ENCODE measurements at places on chromosomes 1 and 21.

DNA sequence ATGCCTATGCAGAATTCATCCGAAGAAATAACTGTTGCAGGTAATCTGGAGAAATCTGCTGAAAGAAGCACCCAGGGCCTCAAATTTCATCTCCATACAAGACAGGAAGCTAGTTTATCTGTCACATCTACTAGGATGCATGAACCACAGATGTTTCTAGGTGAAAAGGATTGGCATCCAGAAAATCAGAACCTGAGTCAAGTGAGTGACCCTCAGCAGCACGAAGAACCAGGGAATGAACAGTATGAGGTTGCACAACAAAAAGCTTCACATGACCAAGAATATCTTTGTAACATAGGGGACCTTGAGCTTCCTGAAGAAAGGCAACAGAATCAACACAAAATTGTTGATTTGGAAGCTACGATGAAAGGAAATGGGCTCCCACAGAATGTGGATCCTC, 24.0 kb upstream of the PLEKHM2 start:
- DNase-seq = no peak

DNA sequence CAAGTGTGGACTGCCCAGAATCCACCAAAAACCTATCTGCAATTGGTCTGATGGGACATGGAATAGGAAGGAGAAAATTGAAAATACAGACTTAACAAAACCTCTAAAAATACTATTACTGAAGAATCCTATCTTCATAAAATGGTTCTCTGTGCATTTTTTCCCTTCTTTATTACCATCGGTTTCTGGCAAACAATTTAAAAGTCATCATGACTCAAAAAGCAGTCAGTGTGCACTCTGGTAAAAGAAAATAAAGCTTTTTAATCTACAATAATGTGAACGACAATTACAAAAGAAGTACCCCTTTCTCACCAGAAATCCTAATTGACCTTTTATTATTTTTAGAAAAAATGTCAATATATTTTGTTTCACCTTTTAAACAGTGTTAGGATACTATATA, 186.3 kb downstream of the TPR start:
- DNase-seq = no peak

DNA sequence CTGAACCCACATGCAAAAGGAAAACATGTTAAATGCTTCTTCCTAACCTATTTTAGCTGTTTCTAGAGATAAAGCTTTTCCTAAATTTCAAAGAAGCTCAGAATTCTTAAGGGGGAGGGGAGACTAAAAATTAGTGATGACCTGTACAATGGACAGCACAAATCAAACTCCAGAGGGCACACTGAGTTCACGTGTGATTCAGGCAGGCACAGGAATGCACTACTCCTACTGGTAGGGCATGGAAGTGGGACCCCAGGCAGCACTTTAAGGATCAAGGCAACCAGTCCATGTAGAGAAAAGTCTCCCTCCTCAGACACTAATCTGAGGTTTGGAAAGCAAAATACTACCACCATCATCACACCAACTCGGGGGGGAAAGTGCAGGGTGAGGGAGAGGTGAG, 31.3 kb upstream of the CLCA4 start:
- DNase-seq = no peak

GRCh38 chr1:90640325-90640724, 76.8 kb downstream of the BARHL2 start:
- no peak for DNase-seq

DNA sequence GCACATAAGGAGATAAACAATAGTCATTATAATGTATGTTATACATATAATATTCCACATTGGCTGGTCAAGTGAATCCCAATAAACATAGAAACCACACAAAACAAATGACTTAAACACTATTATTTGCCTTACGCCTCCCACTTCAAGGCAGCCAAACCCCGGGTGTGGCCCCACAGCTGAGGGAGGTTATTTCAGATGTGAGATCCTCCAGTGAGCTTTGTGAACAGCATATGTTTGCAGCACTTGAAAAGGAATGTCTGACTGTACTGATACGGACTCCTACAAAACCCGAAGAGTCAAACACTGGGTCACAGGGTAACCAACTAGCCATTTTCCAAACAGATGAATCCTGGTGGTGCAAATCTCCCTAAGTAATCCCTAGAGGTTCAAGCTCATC, 27.1 kb upstream of the DISP1 start:
- no peak for DNase-seq

GRCh38 chr21:45293726-45294401, 6.2 kb upstream of the POFUT2 start:
- DNase-seq = no peak

GRCh38 chr1:234851450-234852438, 241.8 kb upstream of the IRF2BP2 start:
- DNase-seq = no peak

DNA sequence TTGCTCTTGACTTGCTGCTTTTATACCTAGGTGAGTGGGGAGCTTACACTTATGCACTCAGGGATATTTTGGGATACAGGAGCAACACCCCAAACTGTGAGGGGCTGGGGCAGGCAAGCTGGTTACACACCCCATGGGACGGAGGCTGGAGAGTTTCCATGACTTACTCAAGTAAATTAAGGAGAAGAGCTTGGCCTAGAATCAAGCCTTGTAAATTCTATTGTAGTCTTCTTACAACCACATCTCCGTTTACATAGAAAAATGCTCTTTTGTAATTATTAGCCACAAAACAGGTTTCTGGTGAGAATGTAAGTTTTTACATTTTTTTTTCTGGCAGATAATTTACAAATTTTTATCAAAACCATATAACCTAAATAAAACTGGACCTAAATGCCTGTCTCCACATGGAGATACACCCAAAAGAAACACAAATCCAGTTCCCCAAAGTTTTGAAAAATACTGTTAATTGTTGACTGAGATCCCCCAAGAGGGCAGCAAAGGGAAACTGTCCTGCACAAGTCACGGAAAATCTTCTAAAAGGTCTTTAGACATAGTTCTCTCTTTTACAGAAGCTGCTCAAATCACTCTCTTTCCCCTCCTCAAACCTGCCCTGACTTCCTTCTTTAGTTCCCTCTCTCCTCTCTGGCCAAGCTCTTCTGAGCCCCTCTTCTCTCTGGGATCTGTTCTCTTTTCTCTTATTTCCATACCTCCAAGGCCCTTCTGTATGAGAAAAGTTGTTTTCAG, 134.0 kb downstream of the HIVEP3 start:
- no peak for DNase-seq

GRCh38 chr1:31441970-31442647, 29.1 kb downstream of the SERINC2 start:
- no peak for DNase-seq

- no peak for DNase-seq
Observed at GRCh38 chr1:34360574-34360973, 183.9 kb downstream of the C1orf94 start.

DNA sequence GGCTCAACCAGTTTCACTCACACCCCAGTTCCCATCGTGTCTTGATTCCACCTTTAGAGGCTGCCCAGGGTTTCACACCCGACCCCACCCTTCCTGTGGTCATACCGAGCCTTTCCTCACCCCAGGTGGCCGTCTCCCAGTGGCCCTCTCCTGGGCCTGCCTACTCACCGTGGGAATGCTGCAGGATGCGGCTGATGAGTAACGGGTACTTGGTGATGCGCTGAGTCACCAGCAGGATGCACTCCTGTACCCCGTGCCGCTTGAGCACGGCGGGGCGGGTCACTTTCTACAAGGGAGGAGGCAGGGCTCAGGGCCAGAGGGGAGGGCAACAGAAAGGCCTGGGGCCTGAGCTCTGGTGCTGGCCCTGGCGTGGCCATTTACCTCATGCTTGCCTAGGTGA, 16.4 kb downstream of the ARHGEF2 start:
- no peak for DNase-seq

GRCh38 chr1:69494221-69494620, 73.5 kb upstream of the LRRC7 start:
- DNase-seq = no peak

DNA sequence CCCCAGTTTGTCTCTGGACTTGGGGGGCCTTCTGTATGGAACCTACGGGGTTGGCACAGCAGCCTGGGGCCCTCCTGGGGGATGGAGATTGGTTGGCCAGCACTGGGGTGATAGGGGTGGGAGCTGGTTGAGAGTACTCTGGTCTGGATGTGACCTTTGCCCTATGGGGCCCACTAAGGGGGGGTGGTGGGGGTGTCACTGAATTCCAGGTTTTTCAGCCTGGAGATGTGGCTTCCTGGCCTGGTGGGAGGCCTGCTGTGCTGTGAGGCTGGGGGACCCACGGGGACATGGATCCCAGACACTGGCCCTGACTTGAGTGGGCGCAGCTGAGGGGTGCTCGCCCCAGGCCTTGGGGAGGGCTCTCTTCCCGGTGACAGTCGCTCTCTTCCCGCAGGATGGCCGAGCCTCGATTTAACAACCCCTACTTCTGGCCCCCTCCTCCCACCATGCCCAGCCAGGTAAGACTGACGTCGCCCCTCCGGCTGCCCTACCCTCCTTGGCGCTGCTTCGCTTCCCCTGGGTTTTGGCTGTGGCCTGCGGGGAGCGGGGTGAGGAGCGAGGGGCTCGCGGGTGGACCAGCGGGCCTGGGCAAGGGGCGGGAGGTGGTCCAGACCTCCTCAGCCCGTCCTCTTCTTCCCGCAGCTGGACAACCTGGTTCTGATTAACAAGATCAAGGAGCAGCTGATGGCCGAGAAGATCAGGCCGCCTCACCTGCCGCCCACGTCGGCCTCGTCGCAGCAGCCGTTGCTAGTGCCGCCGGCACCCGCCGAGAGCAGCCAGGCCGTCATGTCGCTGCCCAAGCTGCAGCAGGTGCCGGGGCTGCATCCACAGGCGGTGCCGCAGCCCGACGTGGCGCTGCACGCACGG, 19.6 kb downstream of the ZNF362 start:
- DNase-seq = no peak

GRCh38 chr21:42343101-42343500, 7.7 kb downstream of the TFF2 start:
- no peak for DNase-seq

GRCh38 chr1:164601399-164602100, 42.6 kb downstream of the PBX1 start:
- DNase-seq = no peak

GRCh38 chr1:61981870-61982660, 212.6 kb upstream of the L1TD1 start:
- DNase-seq = no peak

DNA sequence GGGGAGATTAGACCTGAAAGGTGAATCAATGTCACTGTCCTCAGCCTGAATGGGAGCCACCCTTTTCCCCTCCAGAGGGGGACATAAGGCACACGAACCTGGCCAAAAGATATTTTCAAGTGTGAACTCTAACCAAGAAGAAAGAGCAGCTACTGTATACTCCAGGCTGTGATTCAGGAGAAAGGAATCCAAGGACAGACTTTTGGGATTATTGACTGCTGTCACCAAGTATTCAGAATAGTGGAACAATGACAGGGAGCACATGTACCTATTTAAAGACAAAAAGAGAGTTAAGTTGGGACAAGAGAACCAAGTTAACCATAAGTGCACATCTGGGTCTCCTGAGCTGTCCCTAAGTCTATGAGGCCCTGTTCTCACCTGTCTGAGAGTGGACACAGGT, 2.4 kb downstream of the ICMT start:
- DNase-seq = no peak

DNA sequence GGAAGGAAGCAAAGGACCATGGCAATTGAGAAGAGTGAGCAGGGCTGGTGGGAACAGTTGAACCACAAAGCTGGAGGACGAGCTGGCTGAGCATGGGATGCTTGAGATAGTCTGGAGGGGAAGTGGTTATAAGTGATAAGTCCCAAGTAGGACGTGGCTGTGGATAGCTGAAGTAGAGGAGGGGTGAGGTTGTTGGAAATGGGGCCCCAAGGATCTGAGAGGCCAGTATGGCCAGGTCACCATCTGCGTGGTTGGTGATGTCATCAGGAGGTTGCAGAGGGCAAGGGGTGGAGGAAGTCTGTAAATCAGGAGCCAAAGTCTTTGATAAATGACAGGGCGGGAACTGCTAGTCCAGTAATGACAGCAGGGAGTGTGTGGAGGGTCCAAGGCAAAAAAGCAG, 11.0 kb upstream of the REN start:
- no peak for DNase-seq

GRCh38 chr21:17900281-17900989, 81.3 kb upstream of the C21orf91 start:
- DNase-seq = no peak

GRCh38 chr1:10940838-10941237, 71.6 kb upstream of the TARDBP start:
- DNase-seq = no peak

GRCh38 chr1:244732851-244733450, 80.0 kb downstream of the DESI2 start:
- DNase-seq = no peak

GRCh38 chr1:213070406-213070805, 19.4 kb downstream of the RPS6KC1 start:
- no peak for DNase-seq

- no peak for DNase-seq
Observed at GRCh38 chr1:157319567-157319966, 181.4 kb upstream of the ETV3 start.

GRCh38 chr1:241240069-241240468, 116.9 kb downstream of the RGS7 start:
- no peak for DNase-seq

DNA sequence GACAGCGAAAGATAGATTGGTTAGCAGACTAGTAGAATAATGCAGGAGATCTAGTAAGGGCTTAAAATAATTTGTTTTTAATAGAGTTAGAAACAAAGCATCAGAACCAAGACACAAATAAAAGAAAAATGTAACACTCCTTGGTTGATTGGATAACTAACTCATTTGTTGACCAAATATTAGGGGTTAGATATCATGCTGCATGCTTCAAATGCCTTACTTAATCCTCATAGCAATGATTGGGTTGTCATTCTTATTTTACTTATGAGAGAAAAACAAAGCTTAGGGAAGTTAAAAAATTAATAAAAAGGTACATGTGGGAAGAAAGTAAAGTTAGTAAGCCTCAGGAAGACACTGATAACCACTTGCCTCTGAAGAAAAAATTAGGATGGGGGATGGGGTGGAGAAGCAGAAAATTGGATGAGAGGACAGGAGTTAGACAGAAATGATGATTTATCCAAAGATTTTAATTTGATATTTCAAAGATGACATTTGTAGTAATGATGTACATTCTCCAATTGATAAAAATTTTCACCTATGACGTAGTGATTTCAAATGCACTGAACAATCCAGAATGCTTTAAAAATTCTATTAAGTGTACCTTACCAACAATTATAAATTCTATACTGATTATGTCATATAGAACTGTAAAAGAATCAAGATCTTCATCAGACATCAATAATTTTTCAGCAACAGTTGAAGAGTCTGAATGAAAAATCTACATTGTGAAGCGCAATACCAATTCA, 374.7 kb downstream of the COL11A1 start:
- DNase-seq = no peak

DNA sequence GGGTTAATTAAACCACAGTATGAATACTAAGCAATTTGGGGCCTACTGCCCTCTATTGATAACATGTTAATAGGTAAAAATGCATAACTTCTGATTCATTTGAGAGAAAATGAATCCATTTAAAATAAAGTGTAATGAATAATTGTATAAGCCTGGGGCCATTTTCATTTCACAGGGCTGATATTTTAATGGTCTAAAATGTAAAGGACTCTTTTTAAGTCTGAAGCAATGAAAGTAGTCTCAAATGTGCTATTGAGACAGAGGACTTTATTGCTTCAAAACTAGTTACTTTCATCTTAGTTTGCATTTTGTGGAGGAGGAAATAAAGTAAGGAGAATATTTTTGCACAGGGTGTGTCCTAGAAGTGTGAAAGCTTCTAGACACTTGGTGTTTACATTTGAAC, 155.4 kb downstream of the TLR5 start:
- no peak for DNase-seq

Data from NCI-H1417 treated with DMSO at 0.1 percent for 48 hours (cell line).